ENCODE measurements at places on chromosomes 1 and 21.
A peak's percentile ranks its signal among the peaks of the same experiment; 100 is the strongest.

DNA sequence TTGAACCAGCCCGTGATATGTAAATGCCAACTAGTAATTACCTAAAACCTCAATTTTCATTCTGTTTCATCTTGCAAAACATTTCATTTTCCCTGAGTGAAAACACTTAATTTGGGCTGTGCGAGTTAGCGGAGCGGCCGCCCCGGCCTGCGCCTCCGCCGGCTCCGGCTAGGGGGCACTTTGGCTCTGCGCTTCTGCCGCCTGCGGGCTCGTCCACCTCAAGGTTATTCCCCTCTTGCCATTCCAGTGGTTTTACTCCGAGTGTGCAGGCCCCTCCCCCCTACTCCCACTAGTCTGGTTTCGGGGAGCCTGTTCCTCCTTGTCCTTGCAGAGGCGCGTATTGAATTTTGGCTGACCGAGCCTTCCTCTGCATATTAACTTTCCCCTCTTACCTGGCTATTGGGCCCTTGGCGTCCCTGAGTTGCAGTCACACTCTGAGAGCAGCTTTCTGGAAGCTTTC, 55.6 kb downstream of the PEX14 start:
- peak overlapping the region; percentile 26 for H3K4me3 ChIP-seq
- no peaks in the 10 kb centered on the region for H3K36me3 ChIP-seq
- no peaks in the 10 kb centered on the region for H3K27me3 ChIP-seq
- H3K4me1 ChIP-seq, result peaks cover 20% of the 10 kb centered on the region

GRCh38 chr1:84208935-84209334, 64.9 kb downstream of the PRKACB start:
- H3K27me3 ChIP-seq, result no peaks in the 10 kb centered on the region
- no peak overlapping the region for H3K4me3 ChIP-seq
- no peaks in the 10 kb centered on the region for H3K4me1 ChIP-seq
- DNase-seq, result no peak
- peaks cover 4% of the 10 kb centered on the region for H3K36me3 ChIP-seq
- no peak overlapping the region for H3K27ac ChIP-seq

- H3K27me3 ChIP-seq, result no peaks in the 10 kb centered on the region
- peaks cover 8% of the 10 kb centered on the region for H3K4me1 ChIP-seq
- no peak for DNase-seq
- no peak overlapping the region for H3K4me3 ChIP-seq
- no peak overlapping the region for H3K27ac ChIP-seq
- peaks cover 47% of the 10 kb centered on the region for H3K36me3 ChIP-seq
Measured at GRCh38 chr1:228276901-228277490, 69.2 kb downstream of the OBSCN start.

- no peak overlapping the region for H3K4me3 ChIP-seq
- peaks cover 24% of the 10 kb centered on the region for H3K4me1 ChIP-seq
- DNase-seq, result peak; percentile 86
- peak overlapping the region; percentile 99 for H3K27ac ChIP-seq
Measured at GRCh38 chr1:94646141-94646643, 104.6 kb upstream of the F3 start.

DNA sequence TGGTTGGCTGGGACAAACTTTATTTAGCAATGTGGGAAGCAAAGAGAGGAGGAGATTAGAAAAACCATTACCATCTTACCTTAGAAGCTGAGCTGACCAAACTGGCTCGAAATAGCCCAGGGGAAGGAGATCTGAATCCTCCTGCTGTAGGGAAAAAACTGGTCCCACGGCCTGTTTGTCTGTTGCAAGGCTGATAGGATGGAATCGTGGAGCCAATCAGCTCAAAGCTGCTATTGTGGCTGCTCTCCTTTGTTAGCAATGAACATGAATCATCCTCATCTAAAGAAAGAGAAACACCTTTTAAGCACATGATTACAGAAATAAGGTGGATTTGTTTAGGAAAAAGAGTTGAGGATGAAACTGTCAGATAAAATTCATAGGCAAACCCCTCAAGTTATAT, 21.5 kb downstream of the CLSPN start:
- no peaks in the 10 kb centered on the region for H3K27me3 ChIP-seq

DNA sequence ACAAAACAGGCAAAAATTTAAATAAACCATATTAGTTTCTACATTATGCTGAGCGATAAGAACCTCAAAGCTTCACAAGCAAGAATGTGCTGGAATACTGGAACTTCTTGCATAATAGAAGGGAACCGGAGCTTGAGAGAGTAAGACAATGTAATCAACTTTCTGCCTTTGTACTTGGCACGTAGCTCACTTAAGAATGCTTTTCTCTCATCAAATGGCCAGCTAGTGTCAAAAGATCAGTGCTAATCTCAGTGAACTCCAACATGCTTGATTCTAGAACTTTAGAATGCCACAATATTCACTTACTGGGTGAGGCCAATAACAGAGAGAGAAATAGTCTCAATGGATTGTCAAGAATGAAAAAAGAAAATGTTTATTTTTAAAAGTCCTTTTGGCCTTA, 486.1 kb upstream of the LRRC7 start:
- no peaks in the 10 kb centered on the region for H3K4me1 ChIP-seq
- no peaks in the 10 kb centered on the region for H3K36me3 ChIP-seq
- H3K4me3 ChIP-seq, result no peak overlapping the region
- no peak for DNase-seq

GRCh38 chr21:44413566-44414290, 41.6 kb upstream of the LRRC3 start:
- no peaks in the 10 kb centered on the region for H3K36me3 ChIP-seq
- H3K27me3 ChIP-seq, result no peaks in the 10 kb centered on the region
- no peaks in the 10 kb centered on the region for H3K4me1 ChIP-seq

DNA sequence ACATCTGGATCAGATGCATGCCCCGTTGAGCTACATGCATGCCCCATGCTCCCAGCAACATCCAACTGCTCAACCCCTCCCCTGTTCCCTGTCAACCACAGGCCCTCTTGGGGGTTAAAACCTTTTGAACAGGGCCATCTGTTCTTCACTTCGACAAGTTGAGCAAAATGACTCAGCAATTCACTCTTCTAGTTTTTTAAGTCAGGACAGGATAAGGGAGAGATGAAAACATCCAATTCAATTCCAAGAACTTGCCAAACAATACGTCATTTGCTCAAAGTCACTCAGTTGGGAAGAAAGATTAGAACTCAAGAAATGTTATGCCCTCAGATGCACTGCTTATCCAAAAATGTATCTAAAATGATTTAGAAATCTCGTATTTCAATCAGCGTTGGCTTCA, 46.1 kb upstream of the MTF2 start:
- DNase-seq, result no peak
- H3K36me3 ChIP-seq, result no peaks in the 10 kb centered on the region
- peaks cover 24% of the 10 kb centered on the region for H3K27me3 ChIP-seq
- H3K4me3 ChIP-seq, result no peak overlapping the region

DNA sequence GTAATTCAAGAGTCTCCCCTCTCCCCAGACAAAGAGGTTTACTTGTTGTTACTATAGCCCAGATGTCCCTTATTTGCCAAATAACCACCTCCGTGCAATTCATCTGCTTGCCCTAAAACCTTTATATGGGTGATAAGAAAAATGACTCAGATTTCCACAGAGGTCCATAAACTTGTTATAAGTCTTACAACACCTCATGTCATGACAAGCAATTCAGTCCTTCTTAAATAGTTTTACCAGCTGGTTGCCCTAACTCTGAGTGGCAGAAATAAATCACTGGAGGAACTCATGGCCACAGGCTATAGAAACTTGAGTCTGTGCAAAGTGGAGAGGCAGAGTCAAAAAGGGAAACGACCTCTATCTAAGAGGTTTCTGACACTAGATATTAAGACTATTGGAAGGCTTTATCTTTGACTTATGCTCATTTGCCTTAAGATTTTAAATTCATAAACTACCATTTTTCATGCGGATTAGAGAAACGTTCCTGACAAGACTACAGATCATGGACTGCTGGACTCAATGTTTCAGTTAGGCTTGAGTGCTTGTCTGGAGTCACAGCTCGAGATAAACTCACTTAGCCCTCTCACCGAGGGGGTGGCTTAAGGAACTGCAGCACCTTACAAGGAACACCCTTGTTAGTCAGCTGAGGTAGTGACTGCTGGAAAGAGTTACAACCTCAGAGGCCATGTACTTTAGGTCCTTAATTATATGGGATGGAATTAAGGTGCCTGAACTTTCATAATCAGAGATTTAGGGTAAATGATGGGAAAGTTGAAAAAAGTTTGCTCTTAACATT, 662.5 kb upstream of the USP24 start:
- 0 out of 2 replicates have a peak overlapping the region, but pooled peaks have one; percentile 37 for H3K27ac ChIP-seq
- peaks cover 3% of the 10 kb centered on the region for H3K27me3 ChIP-seq
- H3K36me3 ChIP-seq, result no peaks in the 10 kb centered on the region
- peak; percentile 28 for DNase-seq
- H3K4me1 ChIP-seq, result peaks cover 3% of the 10 kb centered on the region

- H3K4me3 ChIP-seq, result no peak overlapping the region
- H3K4me1 ChIP-seq, result no peaks in the 10 kb centered on the region
- no peaks in the 10 kb centered on the region for H3K27me3 ChIP-seq
- no peak overlapping the region for H3K27ac ChIP-seq
- no peak for DNase-seq
Measured at GRCh38 chr21:30779249-30779648, 24.0 kb upstream of the KRTAP21-1 start.

DNA sequence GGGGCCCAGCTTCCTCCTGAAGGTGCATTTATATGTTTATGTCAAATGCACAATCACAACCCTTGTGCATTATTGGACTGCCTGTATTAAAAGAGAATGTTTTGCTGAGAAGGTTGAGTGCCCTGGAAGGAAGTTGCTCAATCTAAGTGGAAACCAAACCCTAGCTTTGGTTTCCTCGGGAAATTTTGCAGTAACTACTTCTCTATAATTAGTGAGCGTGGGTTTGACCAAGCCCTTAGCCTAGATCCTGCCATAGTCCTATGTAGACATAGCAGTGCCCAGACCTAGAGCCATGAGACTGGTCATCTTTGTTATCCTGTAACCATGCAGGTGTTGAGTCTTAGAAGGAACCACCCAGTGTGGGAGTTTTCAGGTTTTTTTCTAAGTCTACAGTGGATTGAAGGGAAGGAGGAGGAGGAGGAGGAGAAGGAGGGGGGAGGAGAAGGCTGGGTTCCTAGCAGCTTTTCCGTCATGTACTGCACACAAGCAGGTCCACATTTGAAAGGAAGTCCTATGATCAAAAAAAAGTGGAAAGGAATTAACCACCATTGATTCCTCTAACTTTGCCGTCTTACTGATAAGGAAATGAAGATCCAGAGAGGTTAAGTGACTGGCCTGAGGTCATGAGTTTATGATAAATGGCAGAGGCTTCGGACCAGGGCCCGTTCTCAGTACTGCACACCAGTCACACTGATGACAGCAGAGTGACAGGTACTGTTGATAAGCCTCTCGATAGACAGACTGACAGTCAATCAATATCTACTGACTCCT, 72.2 kb upstream of the LYST start:
- H3K4me3 ChIP-seq, result no peak overlapping the region
- H3K36me3 ChIP-seq, result no peaks in the 10 kb centered on the region
- DNase-seq, result no peak

- H3K4me3 ChIP-seq, result no peak overlapping the region
- H3K27ac ChIP-seq, result no peak overlapping the region
- no peaks in the 10 kb centered on the region for H3K36me3 ChIP-seq
Measured at GRCh38 chr1:197920067-197920396, 2.9 kb downstream of the LHX9 start.

DNA sequence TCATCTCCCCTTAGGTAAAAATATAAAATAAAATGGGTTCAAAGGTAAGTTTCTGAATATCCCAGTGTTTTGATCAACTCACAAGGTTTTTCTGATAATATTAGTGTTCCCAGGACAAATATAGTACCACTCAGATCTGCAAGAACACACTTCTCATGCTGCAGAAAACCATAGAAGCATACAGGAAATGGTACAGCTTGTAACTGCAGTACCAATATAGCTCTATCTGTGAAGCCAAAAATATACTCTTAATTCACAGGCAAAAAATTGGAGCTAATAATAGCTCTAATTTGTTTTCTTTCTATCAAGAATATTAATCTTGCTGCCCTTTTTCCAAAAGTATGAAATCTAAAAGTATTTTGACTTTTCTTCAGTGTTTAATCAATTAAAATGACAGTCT, 13.2 kb downstream of the VPS45 start:
- no peak for DNase-seq
- no peaks in the 10 kb centered on the region for H3K4me1 ChIP-seq
- H3K36me3 ChIP-seq, result peaks cover 10% of the 10 kb centered on the region
- H3K27me3 ChIP-seq, result no peaks in the 10 kb centered on the region

GRCh38 chr21:45379901-45380330, 25.0 kb upstream of the COL18A1 start:
- H3K4me1 ChIP-seq, result peaks cover 10% of the 10 kb centered on the region
- H3K27me3 ChIP-seq, result no peaks in the 10 kb centered on the region
- H3K27ac ChIP-seq, result no peak overlapping the region
- no peak for DNase-seq
- no peaks in the 10 kb centered on the region for H3K36me3 ChIP-seq

- H3K27ac ChIP-seq, result no peak overlapping the region
- no peak for DNase-seq
- H3K36me3 ChIP-seq, result no peaks in the 10 kb centered on the region
Measured at GRCh38 chr1:169784102-169784501, 10.6 kb downstream of the METTL18 start.

GRCh38 chr21:42366292-42367010, at the start of gene TFF1:
Gene TFF1, minus strand, starts transcription at chr21:42366535. Its CDS starts 40 bp downstream, at chr21:42366495.
- peak; percentile 10 for DNase-seq
- H3K36me3 ChIP-seq, result no peaks in the 10 kb centered on the region
- H3K27me3 ChIP-seq, result peaks cover 15% of the 10 kb centered on the region
- H3K4me3 ChIP-seq, result no peak within 1 kb of the TSS
- no peaks in the 10 kb centered on the region for H3K4me1 ChIP-seq
- no peak within 1 kb of the TSS for H3K27ac ChIP-seq

- no peak overlapping the region for H3K4me3 ChIP-seq
- no peaks in the 10 kb centered on the region for H3K36me3 ChIP-seq
- H3K27me3 ChIP-seq, result peaks cover 74% of the 10 kb centered on the region
- DNase-seq, result no peak
Measured at GRCh38 chr1:25195835-25196234, 36.5 kb downstream of the SYF2 start.

GRCh38 chr1:52474807-52475206, 70.4 kb downstream of the PRPF38A start:
- no peaks in the 10 kb centered on the region for H3K27me3 ChIP-seq
- peaks cover 4% of the 10 kb centered on the region for H3K36me3 ChIP-seq
- no peak overlapping the region for H3K27ac ChIP-seq
- no peaks in the 10 kb centered on the region for H3K4me1 ChIP-seq

DNA sequence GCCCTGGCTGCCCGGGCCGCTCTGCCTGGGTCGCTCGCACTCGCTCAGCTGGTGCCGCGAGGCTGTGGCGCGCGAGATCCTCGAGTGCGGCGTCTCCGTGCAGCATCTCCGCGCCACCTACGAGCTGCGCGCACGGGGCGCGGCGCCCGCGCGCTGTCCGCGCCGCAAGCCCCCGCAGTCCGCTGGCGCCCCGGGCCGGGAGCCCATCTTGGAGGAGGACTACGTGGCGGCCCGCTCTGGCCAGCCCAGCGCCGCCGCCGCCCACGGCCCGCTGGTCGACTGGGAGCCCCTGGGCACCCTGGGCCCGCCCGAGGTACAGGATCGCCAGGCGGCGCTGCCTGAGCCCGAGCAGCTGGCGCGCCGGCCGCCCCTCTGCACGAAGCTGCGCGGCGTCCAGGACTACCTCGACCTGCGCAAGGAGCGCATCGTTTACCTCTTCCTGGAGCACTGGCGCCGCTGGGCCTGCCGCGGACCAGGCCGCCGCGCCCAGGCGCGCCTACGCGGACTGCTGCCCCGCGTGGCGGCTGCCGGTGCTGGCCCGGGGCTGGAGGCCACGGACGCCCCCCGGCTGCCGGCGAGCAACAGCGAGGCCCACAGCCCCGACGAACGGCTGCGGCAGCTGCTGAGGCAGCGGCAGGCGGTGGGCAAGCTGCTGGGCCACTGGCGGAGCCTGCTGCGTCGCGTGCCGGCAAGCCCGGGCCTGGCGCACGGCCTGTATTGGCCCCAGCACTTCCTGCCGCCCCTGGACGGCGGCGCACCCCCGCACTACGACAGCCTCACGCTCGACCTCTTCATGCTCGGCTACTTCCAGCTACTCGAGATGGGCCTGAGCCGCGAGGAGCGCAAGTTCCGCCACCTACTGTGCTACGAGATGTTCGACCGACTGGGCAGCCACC, 10.9 kb downstream of the TNFRSF25 start:
- H3K36me3 ChIP-seq, result no peaks in the 10 kb centered on the region
- no peak overlapping the region for H3K27ac ChIP-seq
- no peak overlapping the region for H3K4me3 ChIP-seq
- peaks cover 66% of the 10 kb centered on the region for H3K27me3 ChIP-seq
